ENCODE measurements at places on chromosomes 4 and X.

- no peak for DNase-seq
- no peak overlapping the region for H3K27ac ChIP-seq
- H3K27me3 ChIP-seq, result no peaks in the 10 kb centered on the region
- H3K4me1 ChIP-seq, result peaks cover 10% of the 10 kb centered on the region
- peaks cover 99% of the 10 kb centered on the region for H3K36me3 ChIP-seq
Observed at GRCh38 chrX:78116766-78117165, 12.7 kb downstream of the PGK1 start.

DNA sequence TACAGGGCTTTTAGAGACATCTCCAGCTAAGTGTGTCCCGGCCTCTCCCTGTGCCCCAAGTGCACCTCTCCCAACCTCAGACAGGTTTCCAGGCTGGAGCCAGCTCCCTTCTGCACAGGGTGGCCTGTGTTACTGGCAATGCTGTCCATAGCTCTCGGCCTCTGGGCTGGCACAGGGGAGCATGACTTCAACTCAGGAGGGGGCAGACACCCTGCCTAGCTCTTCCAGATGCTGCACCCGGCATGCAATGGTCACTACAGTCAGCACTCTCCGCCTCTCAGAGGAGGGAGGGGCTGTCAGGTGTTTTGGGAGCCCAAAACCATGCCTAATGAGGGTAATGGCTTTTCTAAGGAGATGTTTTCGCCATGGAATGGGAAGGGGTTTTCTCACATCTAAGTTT lies 2.4 kb upstream of the IRAK1 start:
- peaks cover 9% of the 10 kb centered on the region for H3K36me3 ChIP-seq
- peaks cover 65% of the 10 kb centered on the region for H3K4me1 ChIP-seq
- DNase-seq, result no peak
- no peak overlapping the region for H3K4me3 ChIP-seq

DNA sequence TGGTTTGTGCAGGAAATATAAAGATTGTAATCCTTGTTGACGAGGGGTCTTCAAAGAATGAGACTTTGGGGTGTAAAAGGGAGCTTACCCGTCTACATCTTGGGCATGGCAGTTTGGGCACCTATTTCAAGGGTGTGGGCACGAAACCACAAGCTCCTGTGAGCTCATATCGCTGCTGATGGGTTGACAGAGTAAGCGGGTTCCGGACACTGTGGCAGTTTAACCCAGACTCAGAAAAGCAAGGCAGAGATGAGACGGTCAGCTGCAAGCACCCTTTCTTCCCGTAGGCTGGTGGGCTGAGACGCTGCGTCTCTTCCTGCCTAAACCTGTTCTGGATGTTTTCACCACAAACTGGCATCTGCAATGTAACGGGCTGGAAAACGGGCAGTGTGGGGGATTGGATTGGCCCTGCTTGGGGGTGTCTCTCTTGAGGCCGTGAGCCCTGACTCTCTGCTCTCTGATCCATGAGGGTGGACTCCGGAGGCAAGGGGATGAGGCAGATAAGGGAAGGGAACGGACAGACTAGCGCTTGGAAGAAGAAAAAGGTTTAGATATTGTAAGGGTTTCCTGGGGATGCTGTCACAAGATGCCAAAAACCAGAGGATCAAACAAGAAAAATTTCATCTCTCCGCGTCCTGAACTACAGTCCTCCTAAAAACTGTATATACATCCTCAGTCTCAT lies 237.5 kb downstream of the SHOX start:
- no peaks in the 10 kb centered on the region for H3K36me3 ChIP-seq
- no peaks in the 10 kb centered on the region for H3K27me3 ChIP-seq
- no peak overlapping the region for H3K4me3 ChIP-seq
- no peak for DNase-seq
- H3K4me1 ChIP-seq, result no peaks in the 10 kb centered on the region

DNA sequence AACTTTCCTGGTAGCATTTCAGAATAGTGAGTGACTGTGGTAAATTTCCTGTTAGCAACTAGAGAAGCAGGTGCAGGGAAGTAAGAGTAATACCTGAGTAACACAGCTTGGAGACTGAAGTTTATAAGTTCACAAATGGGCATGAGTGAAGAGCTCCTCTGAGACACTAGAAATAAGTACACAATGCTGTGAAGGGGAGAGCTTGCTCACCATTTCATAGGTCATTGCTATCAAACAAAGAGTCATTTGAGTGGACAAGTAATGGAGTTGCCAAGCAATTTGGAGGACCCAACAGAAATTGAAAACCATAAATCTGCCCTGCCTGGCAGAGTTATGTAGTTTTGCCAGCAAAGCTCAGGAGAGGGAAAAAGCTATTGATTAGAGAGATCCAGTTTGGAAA lies 523.6 kb downstream of the TRAM1L1 start:
- no peaks in the 10 kb centered on the region for H3K27me3 ChIP-seq
- no peak overlapping the region for H3K27ac ChIP-seq
- H3K4me3 ChIP-seq, result no peak overlapping the region
- DNase-seq, result no peak
- no peaks in the 10 kb centered on the region for H3K4me1 ChIP-seq

- no peak overlapping the region for H3K4me3 ChIP-seq
- peak; percentile 12 for DNase-seq
- H3K4me1 ChIP-seq, result peaks cover 8% of the 10 kb centered on the region
- H3K36me3 ChIP-seq, result no peaks in the 10 kb centered on the region
- H3K27me3 ChIP-seq, result no peaks in the 10 kb centered on the region
Observed at GRCh38 chr4:38857354-38858096, 908 bp upstream of the TLR6 start.

- no peaks in the 10 kb centered on the region for H3K36me3 ChIP-seq
- no peaks in the 10 kb centered on the region for H3K4me1 ChIP-seq
- H3K27ac ChIP-seq, result no peak overlapping the region
- H3K4me3 ChIP-seq, result no peak overlapping the region
Observed at GRCh38 chrX:20857746-20858145, 516.5 kb upstream of the CNKSR2 start.
